SIG-M5 (cell line): ENCODE measurements at places on chromosomes 5 and 9.

- no peak for DNase-seq
Observed at GRCh38 chr9:91978740-91979414, 28.8 kb upstream of the ROR2 start.

DNA sequence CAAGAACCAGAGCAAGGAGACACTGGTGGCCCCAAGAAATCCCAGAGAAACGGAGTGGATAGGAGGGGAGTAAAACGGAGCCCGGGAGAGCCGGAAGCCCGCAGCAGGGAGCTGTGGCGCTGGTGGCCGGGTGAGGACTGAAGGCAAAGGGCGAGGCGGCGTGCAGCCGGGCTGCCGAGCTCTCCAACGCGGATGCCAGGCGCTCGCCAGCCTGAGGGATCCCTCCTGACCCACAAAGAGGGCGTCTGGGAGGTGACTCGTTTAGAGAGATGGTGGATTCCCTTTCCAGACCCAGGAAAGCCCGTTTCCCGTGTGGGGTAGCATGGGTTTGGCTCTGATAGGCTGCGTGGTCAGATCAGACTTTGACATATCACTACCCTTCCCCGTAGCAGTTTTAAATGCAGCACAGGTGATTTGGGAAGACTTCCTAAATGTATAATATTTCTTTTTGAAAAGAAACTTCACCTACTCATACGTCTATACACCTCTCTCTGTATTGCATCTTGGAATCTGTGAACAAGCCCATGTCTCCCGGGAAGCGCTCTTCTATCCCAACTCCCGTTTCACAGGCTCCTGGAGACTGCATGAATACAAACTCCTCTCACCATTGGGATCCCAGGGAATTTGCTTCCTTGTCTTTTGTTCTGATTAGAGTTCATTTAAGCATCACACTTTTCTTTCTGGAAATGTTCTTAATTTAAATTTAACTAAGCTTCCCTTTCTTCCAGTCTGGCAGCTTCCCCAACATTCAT, 158.1 kb downstream of the C9orf152 start:
- DNase-seq = no peak

DNA sequence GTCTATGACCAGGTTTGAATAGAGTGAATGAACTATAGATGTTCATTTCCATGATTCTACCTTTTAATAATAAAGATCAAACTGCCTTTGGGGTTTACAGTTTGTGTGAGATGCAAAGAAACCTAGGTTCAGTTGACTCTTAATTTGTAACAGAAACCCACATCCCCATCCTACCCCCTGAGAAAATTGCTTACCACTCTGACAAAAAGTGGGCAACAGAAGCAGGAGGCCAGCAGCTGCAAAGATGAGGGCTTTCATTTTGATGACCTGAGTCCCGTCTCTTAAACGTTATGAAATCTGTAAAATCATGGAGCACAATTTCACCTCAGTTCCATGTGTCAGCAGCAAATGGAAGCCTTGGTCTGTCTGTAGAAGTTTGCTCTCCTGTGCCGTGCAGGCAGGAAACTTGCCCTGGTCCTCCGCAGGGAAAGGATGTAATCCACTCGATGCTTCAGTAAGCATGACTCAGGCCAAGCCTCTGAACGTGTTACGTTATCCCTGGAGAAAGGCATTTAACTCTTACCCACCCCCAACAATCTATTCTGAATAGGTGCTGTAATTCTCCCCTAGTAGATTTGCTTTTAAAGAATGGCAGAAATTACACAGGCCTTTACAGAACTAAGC, at the start of gene F2RL2:
TSS of gene F2RL2 (minus strand) at position 431 of the 624 bp plus-strand sequence. CDS start at position 258, 173 bp downstream.
- DNase-seq = no peak

- DNase-seq = no peak
Observed at GRCh38 chr9:79403495-79403894, 168.3 kb upstream of the TLE4 start.

- DNase-seq = no peak
Observed at GRCh38 chr9:108857572-108857971, 1.8 kb upstream of the ACTL7B start.

DNA sequence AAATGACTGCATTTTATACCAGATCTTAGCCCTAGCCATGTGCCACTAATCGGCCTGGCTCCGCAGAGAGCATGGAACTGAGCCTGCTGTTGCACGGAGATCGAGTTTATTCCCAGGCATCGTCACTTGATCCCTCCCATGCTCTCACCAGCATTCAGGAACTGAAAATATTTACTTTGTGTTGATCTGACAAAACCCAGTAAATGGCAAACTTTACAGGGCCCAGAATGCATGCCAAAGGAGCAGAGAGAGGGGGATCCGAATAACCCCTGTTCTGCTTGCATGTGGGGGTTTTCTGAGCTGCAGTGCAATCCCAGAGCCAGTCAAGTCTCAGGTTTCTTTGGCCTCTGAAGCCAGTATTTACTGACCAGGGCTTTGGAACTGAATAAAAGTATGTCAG, 87.3 kb downstream of the GAS1 start:
- DNase-seq = no peak

GRCh38 chr9:84111726-84112125, 131.1 kb downstream of the RMI1 start:
- DNase-seq = no peak

DNA sequence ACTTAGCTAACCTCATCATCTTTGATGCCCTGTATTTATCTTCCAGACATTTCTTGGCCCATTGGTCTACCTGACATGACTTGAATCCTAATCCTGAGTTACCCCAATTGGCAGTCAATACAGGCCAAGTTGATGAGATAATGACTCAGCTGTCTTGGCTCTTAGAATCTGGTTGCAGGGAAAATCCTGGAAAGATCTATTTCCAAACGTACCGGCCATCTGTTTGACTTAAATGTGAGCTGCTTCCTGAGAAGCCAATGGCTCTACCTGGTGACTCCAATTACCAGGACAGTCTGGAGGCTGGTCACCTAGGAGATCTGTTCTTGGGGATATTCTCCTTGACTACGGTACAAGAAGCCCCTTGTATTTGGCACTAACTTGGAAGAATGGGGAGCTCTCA, 475.2 kb upstream of the BRINP1 start:
- no peak for DNase-seq

DNA sequence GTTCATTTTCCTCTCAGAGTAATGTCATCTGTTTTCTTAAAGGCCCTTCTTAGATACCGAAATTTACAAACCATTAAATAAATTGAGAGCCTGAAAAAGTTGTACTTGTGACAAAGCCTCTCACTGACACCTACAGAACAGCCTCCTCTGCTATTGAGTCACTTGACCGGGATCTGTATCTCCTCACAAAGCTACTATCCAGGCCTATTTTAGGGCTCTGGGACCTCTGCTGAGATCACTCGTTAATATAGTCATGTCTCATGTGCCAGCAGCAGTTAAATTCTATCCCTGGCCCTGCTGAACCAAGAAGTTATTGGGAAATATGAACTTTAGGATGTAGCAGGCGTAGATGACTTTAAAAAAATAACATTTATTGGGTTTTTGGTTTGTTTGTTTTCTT, 31.1 kb downstream of the FBXO38 start:
- DNase-seq = no peak

- DNase-seq = no peak
Observed at GRCh38 chr5:156922207-156922792, 40.7 kb downstream of the TIMD4 start.

GRCh38 chr5:579746-580366, 32.3 kb upstream of the CEP72 start:
- DNase-seq = no peak

DNA sequence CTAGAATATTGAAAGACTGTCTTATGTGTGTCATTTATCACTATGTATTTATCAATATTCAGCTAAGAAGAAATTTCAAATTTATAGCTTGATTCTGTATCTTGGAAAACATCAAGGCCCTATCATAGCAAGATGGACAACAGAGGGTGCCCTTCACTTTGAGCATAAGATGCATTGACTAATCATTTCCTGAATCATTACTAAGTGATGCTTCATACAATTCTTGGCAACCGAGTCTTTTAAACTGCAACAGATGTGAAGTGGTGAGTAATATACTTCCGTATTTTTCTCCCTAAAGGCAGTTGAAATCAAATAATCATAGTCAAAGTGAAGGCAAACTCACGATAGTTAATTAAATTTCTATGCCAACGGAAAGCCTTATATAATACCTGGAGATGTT, 318.6 kb upstream of the RGMB start:
- DNase-seq = no peak

DNA sequence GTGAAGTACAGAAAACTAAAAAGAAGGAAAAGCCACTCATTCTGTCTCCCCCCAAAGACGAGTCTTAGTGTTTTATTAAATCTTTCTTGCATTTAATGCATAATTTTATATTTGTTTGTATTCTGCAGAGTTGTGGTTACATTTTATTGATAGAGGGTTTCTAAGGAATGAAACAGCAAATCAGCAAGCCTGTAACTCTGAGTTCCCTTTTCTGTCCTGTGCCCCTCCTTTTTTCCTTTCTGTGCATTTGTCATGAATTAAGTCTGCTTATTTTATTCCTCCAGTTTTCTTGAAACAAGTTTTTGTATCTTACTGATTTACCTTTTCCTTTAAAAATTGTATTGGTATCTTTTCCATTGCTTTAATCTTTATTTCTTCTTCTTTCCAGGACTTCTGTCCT, 132.8 kb downstream of the MUSK start:
- no peak for DNase-seq

DNA sequence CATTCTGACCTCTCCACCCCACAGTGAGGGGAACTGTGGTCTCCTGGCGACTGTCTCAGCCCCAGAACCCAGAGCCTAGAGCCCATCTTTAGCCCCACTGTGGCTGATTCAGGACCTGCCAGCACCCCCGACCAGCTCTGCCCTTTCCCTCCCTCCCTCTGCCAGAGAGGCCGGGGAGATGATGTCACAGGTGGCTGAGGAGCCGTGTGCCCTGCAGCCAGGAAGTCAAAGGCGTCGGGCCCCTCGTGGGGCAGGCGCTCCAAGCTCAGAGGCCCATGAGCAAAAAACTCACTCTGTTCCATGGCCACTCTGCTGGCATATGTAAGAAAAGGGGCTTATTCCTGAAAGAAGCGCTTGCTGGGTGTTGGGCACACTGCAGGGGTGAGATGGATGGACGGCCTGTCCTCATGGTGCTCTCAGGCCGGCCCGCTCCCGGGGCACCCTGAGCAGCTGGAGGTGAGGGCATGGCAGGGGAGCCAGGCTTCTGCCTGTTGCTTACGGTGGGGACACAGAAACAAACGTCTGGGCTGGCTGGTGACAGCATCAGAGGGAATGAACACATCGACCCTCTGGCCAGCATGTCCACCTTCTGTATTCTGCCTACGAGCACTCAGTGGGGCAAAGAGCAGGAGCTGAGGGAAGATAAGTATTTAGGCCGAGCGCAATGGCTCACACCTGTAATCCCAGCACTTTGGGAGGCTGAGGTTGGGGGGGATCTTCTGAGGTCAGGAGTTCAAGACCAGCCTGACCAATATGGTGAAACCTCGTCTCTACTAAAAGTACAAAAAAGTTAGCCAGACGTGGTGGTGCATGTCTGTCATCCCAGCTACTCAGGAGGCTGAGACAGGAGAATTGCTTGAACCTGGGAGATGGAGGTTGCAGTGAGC, 41.1 kb downstream of the LAMC3 start:
- DNase-seq = no peak

DNA sequence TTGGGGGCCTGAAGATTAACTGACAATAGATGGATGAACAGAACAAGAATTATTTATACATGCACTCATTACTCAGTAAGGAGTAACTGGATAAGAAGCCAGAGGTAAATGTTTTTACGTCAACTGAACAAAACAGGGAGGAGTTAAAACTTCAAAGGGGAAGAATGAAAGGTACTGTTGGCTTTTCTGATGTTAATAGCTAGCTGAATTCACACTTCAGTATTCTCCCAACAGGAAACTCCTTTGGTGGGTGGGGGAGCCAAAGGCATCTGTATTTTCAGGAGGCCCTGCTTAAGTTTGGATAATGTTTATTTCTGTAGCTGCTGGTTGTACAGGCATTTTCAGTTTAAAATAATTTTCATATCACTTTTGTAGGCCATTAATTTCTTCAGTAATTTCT, 23.2 kb upstream of the RFK start:
- DNase-seq = no peak

DNA sequence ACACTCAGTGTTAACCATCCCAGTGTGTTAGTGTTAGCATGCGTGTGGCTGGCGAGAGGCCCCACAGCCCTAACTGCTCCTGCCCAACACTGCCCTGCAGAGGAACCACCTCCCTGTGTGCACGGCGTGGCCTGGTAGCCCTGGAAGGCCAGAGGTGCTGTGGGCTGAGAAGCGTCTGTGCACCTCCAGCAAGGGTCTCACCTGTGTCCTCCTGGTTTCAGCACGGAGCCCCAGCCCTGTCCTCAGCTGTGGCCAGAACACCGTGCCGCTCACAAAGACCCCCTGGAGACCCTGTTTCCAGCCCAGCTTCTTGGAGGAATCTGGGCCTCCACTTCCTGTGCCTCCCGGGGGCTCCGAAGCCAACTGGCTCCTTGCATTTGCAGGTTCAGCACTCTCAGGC, 56.1 kb upstream of the NRARP start:
- DNase-seq = no peak

DNA sequence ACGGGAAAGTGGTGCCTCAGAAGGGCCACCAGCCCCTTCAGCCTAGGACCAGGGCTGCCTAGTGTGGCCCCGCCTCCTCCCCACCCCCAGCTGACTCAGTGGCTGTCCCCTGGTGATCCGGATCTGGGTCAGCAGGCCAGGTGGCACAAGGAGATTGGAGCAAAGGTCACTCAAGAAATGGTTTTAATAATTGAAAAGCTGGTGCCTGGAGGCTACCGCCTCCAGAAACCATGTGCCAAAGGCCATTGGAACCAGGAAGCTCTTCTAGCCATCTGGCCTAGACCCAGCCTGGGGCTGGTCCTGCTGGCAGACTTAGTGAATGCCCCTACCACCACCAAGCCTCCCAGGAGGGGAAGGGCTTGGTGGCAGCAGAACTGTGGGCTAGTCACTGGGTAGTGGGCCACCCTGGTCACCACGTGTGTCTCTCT, 1.5 kb downstream of the ST6GALNAC4 start:
- DNase-seq = no peak

DNA sequence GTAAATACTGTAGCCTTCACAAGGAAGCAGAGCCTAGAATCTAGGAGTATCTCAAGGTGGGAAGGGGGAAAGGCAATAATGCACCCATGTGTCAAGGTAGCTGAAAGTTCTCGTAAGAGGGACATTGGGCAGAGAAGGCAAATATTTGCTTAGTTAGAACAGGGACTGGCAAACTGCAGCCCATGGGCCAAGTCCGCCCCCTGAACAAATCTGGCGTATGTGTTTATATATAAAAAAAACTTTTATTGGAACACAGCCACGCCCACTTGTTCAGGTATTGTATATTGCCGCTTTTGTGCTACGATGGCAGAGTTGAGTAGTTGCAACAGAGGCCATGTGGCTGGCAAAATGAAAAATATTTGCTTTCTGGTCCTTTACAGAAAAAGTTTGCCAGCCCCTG, 16.1 kb downstream of the KCNN2 start:
- no peak for DNase-seq

- no peak for DNase-seq
Observed at GRCh38 chr5:4699592-4699991, 440.5 kb upstream of the ADAMTS16 start.
